NCI-H2081 treated with DMSO at 0.1 percent for 48 hours (cell line): ENCODE measurements at places on chromosomes 4 and X.

- DNase-seq = peak; percentile 64
These were observed 9.7 kb downstream of the SOD3 start for GRCh38 chr4:24805067-24805466.

DNA sequence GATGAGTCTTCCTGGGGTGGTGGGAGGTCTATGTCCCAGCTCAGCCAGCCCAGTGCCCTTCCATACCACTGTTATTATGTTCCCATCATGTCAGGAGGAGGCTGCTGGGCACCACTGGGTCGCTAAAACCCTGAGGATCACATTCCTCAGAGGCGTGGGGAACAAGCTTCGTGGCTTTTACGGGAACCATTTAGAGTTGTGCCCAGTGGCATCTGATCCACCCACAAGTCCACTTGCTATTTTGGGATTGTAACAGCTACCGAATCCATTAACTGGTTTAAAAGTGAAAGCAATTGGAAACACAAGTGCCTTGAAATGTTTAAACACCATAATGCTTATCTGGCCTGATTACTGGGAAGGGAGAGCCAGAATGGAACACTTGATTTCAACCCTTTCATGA is 13.1 kb upstream of the CCKAR start:
- DNase-seq = no peak

GRCh38 chr4:128868758-128869157 is 59.3 kb downstream of the JADE1 start:
- no peak for DNase-seq

- DNase-seq = no peak
These were observed 24.3 kb upstream of the TEX13C start for GRCh38 chrX:125295337-125295736.

- no peak for DNase-seq
These were observed 53.4 kb downstream of the ADGRG4 start for GRCh38 chrX:136354201-136354600.

GRCh38 chr4:17009871-17010367 is 111.5 kb upstream of the LDB2 start:
- no peak for DNase-seq

DNA sequence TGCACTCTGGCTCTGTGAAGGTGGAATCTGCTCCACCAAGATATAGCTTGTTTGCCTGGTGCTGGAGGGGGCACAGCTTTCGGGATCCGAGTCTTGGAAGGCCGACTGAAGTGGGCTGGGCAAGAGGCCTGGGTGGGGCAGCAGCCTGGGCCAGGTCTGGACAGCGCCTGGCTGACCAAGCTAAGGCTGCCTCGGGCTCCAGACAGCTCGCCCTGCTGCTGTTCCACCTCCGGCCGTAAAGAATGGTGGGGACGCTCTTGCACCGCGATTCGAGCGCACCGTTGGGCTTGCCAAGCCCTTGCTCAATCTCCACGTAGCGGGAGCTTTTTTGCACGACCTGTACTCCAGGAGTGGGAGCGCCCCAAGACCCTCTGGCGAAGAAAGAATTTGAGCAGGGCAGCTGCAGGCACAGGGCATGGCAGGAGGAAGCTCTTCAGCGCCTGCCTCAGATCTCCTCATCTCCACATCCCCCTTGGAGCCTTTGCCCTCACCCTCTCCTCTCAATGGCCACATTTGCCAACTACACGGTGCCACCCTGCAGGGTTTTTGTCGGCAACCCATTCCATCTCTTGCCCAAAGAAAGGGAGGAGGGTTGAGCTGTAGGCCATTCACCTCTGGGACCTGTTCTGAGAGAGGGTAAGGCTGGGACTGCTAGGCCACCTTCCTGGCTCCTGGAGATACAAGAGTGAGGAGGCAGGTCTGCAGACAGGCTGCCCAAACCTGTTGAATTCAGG is 18.9 kb downstream of the CNGA2 start:
- DNase-seq = no peak

- no peak for DNase-seq
These were observed 71.1 kb downstream of the NSG1 start for GRCh38 chr4:4457803-4458553.

DNA sequence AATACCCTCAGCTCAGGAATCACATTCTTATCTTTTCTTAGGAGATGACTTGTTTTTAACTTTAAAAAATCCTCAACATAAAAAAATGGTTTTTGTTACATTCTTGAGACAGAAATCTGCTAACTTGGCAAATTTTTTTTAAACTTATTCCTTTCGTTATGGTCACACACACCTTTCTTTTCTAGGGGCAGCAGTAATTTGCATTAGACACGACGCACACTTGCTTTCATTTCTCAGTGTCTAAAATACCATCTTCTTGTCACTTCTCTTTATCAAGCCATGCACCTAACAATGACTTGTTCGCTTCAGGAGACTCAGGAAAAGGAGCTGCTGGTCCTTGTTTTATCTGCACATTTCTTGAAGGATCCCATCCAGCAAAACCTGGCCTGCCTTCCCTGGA is 112.6 kb upstream of the TBL1X start:
- no peak for DNase-seq
